ENCODE measurements at places on chromosomes 16 and 17.

- no peak for DNase-seq
Measured at GRCh38 chr17:83101805-83102480, 22.5 kb downstream of the METRNL start.

DNA sequence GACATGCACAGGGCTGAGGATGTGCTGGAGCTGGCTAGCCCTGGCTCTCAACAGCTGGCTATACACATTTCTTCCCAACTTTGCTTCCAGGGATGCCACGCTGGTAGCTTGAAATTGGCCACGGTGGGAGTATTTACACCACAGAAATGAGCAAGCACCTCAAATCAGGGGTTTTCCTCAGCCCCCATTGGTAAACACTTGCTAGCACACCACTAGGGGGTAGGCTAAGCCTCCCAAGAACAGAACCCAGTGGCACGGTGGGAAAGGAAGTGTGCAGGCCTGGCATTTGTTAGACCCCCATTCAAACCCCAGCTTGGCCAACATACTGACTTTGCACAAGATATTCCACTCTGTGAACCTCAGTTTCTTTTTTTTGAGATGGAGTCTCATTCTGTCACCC lies 12.9 kb downstream of the DRC3 start:
- DNase-seq, result no peak

GRCh38 chr17:29129731-29130130 lies 50.5 kb downstream of the MYO18A start:
- DNase-seq, result no peak

- no peak for DNase-seq
Measured at GRCh38 chr16:4512473-4512872, 26.1 kb downstream of the CDIP1 start.

GRCh38 chr17:49998836-49999511 lies 4.0 kb upstream of the DLX3 start:
- DNase-seq, result no peak

DNA sequence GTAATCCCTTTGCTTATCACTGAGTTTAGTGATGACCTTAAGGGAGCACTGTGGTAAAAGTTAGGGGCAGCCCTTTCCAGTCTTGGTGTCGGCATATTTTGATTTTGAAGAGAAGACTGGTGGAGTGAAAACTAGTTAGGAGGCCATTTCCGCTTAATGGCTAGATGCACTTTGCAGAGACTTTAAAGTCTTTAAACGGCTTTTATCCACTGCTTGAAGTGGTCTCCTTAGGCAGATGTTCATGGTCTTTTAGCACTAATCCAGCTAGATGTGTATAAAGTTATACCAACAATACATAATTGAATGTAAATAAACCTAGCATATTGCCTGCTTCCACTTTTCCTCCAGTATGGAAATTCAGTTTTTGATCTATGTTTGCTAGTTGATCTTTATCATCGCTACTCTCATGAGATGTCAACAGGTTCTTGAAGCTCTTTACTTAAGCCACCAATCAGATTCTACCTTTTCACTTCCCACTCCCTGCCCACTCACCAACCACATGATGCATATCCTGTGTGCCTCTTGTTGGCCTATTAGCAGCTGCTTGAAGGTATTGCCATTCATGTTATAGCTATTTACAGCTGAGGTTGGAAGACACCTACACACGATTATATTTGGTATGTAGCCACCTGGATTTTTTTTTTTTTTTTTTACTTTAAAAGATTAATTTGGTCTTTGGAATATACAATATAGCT lies 132.0 kb downstream of the NLK start:
- DNase-seq, result no peak

DNA sequence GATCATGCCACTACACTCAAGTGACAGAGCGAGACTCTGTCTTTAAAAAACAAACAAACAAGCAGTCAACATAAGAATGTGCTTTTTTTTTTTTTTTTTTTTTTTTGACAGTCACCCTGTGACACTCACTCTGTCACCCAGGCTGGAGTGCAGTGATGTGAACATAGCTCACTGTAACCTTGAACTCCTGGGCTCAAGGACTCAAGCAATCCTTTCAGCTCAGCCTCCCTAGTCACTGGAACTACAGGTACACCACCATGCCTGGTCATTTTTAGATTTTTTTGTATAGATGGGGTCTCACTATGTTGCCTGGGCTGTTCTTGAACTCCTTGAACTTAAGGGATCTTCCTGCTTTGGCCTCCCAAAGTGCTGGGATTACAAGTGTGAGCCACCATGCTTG lies 15.3 kb upstream of the CHP2 start:
- no peak for DNase-seq

GRCh38 chr16:29927070-29927905 lies 1.3 kb upstream of the KCTD13 start:
- DNase-seq, result no peak

DNA sequence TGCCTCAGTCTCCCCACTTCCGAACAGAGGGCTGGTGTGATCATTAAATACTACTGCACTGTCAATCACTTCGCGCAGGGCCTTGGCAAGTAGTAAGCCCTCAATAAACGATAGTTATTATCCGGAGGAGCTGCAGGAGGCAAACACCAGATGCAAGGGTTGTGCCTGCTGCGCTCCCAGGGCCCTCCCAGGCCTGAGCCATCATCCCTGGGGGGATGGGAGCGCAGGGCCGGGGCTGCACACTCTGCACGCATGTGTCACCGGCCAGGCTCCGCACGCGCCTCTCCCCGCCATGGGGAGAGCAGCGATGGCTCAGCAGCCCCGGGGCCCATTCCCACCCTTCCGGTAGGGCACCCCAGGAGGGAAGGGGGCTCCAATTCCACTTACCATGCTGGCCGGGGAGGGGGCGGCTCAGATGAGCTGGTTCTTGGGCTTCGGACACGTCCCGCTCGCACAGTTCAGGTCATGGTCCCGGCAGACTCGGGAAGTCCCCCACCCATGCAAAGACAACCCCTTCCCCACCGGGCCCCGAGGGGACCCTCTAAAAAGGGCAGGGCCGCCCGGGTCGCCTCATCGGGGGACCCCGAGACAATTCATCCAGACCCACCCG lies 681 bp downstream of the XPO6 start:
- DNase-seq, result no peak

- no peak for DNase-seq
Measured at GRCh38 chr17:59199398-59199797, 10.4 kb upstream of the SMG8 start.

DNA sequence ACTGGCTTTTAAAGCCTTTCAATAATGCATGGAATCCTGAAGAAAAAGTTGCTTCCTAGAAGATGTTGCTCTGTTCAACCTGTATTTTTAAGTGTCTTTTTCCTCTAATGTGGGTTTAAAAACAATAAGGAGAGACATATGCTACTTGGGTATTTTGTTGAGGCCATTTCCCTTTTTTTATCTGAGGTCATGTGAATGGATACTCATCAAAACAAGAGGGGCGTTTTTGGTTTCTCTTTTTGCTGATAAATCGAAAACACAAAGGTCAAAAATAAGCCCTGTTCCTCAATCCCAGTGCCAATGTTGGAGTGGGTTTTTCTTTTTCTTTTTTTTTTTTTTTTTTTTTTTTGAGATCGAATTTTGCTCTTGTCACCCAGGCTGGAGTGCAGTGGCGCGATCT lies 468.0 kb upstream of the RBFOX1 start:
- DNase-seq, result no peak

GRCh38 chr16:87706278-87707000 lies 59.3 kb downstream of the KLHDC4 start:
- DNase-seq, result no peak

GRCh38 chr17:7862692-7863437 lies 5.1 kb downstream of the CYB5D1 start:
- no peak for DNase-seq
